Right forelimb (tissue), 1 donor: ENCODE measurements at places on chromosomes 13 and 19.

GRCh38 chr13:78607409-78608251 is 4.3 kb upstream of the POU4F1 start:
- no peak for DNase-seq

GRCh38 chr13:27574661-27575060 is 45.7 kb downstream of the LNX2 start:
- DNase-seq, result no peak

- DNase-seq, result peak; percentile 57
Measured at GRCh38 chr19:33683881-33684537, 62.3 kb downstream of the CHST8 start.

DNA sequence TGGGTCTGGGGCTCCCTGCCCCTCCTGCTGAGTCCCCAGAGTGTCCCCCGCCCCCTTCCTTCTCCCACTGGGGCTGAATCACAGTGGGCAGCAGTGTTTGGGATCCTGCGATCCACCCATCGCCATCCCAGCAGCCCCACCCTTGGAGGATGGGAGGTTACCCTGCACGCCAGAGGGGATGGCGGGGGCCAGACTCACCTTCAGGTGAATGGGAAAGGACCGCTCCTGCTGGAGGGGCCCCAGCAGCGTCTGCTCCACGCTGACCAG is 569 bp downstream of the DLEU7 start:
- no peak for DNase-seq

GRCh38 chr19:48512504-48513288 is 1.1 kb upstream of the LMTK3 start:
- DNase-seq, result no peak

GRCh38 chr13:26978081-26978860 is 193.3 kb downstream of the USP12 start:
- DNase-seq, result no peak

- DNase-seq, result no peak
Measured at GRCh38 chr19:45575216-45575615, 9.4 kb downstream of the OPA3 start.

GRCh38 chr19:30047432-30047831 is 105.4 kb downstream of the URI1 start:
- DNase-seq, result no peak

DNA sequence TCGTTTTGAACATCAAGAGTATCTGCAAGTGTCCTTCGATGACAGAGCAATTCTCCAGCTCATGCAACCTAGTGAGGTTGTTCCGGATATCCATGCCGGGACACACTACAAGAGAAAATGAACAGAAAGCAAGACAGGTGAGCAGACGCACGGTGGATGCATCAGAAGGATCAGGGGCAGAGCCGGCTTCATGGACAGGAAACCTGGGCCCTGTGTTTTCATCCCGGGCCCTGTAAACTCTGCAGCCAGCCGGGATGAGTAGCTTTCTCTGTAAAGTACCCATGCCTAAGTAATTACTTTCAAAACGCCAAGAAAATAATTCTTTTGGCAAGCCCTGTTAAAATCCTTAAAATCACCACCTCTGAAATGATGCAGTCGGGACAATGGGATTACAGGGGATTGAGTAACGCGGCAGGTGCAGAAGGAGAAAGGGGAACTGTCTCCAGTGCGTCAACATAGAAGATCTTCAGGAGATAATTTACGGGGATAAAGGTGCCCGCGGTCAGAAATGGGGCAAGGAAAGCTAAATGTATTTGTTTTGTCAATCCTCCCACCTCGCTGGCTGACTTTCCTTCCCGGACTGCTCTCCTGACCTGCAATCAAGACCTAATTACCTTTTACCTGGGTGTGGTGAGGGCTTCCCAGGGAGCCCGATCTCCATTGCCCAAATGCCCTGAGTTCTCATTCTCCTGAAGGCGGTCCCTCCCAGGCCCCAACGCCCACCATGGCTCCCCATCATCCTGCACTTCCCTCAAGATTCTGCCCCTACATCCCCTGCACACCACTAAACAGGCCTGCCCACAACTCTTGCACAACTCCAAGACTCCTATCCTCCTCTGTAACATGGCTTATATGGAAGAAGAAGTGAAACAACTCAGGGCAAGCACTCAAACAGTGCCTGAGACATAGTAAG is 26.2 kb downstream of the INSR start:
- DNase-seq, result no peak

DNA sequence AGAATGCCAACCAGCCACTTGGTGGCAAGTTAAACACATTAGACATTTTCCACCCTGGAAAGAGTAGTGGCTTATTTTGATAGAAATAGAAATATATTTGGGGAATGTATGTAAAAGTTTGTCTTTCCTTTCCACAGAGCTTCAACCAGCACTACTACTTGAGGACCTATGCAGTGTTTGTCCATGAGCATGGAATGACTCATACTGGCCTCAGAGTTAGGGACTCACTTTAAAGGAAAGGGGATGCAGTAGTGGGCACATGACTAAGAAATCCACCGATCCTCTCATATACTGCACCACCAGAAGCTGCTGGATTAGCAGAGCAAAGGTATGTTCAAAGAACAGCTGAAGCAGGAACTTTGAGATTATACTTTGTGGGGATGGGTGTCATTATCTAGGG is 62.6 kb downstream of the LACC1 start:
- DNase-seq, result no peak

DNA sequence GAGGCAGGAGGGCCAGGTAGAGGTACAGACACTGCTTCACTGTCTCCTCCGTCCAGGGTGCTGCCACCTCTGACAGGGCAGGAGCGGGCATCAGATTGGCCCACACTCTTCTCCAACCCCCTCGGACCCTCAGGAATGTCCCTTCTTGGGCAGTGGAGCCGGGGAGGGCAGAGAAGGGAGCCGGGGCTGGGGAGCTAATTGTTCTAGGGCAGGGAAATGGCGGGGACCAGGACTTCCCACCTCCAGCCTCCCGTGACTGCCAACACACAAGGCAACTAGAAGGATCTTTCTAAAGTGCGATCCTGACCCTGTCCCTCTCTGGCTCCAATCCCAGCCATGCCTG is 10.1 kb upstream of the RSPH6A start:
- no peak for DNase-seq

- DNase-seq, result no peak
Measured at GRCh38 chr13:80360453-80360800, 19.5 kb upstream of the SPRY2 start.

DNA sequence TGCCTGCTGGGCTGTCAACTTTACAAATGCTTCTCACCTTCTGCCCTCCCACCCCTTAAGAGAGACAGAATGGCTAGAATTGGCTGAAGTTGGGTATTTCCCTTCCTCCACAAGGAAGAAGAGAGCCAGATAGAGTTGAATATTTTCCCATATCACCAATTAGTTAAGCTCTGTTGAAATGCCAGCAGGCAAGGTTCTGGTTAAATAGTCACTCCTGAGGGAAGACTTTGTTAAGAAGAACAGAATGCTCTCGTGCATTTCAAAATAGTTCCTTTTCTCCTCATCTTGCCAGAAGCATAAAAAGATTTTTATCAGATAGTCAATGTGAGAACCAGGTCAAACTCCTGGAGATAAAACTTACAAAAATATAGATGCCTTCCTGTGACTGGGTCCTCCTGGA is 2857.0 kb upstream of the PCDH20 start:
- no peak for DNase-seq

DNA sequence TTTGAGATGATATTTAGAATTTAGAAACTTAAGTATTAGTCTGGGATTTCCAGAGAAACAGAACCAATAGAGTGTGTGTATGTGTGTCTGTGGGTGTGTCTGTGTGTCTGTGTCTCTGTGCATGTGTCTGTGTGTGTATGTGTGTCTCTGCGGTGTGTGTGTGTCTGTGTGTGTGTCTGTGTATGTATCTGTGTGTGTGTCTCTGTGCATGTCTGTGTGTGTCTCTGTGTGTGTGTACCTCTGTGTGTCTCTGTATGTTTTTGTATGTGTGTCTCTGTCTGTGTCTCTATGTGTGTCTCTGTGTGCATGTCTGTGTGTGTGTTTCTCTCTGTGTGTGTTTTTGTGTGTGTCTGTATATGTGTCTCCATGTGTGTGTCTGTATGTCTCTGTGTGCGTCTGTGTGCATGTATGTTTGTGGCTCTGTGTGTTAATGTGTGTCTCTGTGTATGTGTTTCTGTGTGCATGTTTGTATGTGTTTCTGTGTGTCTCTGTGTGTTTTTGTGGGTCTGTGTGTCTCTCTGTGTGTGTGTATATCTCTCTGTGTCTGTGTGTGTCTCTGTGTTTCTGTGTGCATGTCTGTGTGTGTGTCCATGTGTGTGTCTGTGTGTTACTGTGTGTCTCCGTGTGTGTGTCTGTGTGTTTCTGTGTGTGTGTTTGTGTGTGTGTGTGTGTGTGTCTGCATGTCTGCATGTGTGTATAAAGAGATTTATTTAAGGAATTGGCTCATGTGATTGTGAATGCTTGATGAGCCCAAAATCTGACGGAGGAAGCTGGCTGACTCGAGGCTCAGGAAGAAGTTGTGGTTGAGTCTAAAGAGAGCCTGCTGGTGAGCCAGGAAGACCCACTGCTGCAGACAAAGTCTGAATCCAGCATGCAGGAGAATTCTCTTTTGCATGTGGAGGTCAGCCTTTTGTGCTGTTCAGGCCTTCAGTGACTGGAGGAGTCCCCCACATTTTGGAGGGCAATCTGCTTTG is 22.2 kb downstream of the GPR42 start:
- no peak for DNase-seq

- no peak for DNase-seq
Measured at GRCh38 chr13:40273253-40274025, 393.0 kb downstream of the FOXO1 start.

DNA sequence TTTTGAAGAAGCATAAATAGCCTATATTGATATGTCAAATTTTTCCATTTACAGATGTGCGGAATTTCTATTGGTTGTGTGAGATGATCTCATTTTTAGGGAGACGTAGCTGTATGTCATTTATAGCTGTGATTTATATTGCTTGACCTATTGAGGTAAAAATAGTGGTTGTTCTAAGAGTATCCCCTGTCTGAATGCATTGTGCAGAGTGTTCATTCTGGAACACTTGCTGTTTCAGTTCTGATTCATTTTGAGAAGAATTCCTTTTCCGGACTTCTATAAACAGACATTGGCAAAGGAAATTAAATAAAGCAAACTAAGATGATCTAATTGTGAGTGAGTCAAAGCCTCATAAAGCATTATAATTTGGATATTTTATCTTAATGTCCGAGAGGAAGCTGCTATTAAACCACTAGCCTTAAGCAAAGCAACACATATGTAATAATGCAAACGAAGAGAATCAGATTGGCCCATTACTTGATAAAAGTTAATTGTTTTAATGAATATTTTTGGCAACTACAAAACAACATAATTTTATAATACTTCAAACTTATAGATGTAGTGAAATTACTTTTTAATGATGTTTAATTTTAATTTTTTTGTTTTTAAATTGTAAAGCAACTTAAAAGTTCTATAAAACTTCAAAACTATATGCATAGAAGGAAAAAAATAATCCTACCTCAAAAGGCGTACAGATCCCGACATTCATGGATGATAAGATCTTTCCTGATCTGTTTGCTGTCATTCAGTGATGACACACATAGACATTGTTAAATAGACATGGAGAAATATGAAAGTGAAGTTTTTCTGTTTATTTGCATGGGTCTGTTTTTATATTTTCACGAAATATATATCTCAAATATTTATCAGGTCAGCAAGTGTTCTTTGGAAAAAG is 942.6 kb upstream of the SLC10A2 start:
- DNase-seq, result no peak

GRCh38 chr13:33057019-33057780 is 41.0 kb downstream of the KL start:
- DNase-seq, result peak; percentile 50

GRCh38 chr19:48698046-48698445 is 2.3 kb downstream of the FUT2 start:
- no peak for DNase-seq

- peak; percentile 71 for DNase-seq
Measured at GRCh38 chr13:97339019-97339987, 94.7 kb upstream of the RAP2A start.

DNA sequence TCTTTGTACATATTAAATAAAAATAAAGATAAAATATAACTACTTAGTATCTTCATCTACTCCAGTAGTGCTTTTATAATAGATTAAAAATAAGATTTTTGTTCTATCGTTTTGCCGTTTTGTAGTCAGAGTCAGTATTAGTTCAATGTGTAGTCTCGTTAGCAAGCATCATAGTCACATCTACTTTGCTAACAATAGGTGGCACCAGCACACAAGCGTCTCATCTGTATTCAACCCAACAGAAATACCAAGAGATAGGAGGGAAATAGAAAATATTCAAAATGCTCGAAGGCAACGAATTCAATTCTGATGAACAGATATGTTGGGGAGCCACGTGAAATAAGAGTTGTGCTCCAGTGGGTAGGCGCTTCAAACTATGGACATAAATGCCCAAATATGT is 21.4 kb upstream of the MICU2 start:
- DNase-seq, result no peak

GRCh38 chr19:18261474-18261873 is 12.8 kb downstream of the IQCN start:
- DNase-seq, result no peak

DNA sequence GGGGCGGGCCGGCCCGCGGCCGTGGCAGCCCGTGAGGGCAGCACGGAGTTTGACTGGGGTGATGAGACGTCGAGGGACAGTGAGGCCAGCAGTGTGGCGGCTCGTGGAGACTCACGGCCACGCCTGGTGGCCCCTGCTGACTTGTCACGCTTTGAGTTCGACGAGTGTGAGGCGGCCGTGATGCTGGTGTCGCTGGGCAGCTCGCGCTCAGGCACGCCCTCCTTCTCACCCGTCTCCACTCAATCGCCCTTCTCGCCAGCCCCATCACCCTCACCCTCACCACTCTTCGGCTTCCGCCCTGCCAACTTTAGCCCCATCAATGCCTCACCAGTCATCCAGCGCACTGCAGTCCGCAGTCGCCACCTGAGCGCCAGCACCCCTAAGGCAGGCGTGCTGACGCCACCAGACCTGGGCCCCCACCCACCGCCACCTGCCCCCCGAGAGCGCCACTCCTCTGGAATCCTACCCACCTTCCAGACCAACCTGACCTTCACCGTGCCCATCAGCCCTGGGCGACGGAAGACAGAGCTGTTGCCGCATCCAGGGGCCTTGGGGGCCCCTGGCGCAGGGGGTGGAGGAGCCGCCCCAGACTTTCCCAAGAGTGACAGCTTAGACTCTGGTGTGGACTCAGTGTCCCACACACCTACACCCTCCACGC is 4.5 kb downstream of the CIC start:
- DNase-seq, result no peak

DNA sequence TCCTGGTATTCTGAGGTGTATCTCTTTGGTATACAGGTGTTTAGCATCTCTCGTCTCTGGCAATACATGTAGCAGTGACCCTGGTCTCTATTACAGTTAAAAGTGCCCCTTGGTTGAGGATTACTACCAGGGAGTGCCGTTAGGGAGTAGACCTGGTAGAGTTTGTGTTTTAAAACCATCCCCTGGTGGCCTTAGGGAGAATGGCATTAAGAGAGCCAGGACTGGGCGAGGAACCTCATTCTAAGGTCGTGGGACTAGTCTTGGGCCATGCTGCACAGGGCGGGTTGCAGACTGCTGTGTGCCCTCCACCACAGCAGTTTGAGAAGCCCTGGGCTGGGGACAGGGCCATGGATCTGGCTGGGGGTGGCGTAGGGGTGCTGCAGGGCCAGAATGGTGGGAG is 35.0 kb downstream of the B3GLCT start:
- no peak for DNase-seq

GRCh38 chr13:114112231-114112825 is 20.1 kb downstream of the RASA3 start:
- peak; percentile 47 for DNase-seq

- no peak for DNase-seq
Measured at GRCh38 chr13:111049791-111050538, 65.1 kb upstream of the ARHGEF7 start.

- no peak for DNase-seq
Measured at GRCh38 chr13:21071924-21072323, 10.5 kb upstream of the LATS2 start.

- DNase-seq, result no peak
Measured at GRCh38 chr13:42170029-42170428, 101.9 kb upstream of the AKAP11 start.
